Common myeloid progenitor, CD34-positive (primary cell): ENCODE measurements at places on chromosomes 13 and 19.

- no peak for DNase-seq
- H3K27me3 ChIP-seq = no peaks in the 10 kb centered on the region
- no peak overlapping the region for H3K4me3 ChIP-seq
- no peaks in the 10 kb centered on the region for H3K36me3 ChIP-seq
- H3K27ac ChIP-seq = no peak overlapping the region
These were observed 250.1 kb downstream of the VWA8 start for GRCh38 chr13:41710771-41711170.

- no peaks in the 10 kb centered on the region for H3K27me3 ChIP-seq
- H3K4me3 ChIP-seq = no peak overlapping the region
- peaks cover 15% of the 10 kb centered on the region for H3K4me1 ChIP-seq
- H3K27ac ChIP-seq = no peak overlapping the region
- H3K36me3 ChIP-seq = peaks cover 3% of the 10 kb centered on the region
These were observed 146.9 kb downstream of the KDM4B start for GRCh38 chr19:5115771-5116202.

GRCh38 chr19:5120321-5120720, 151.4 kb downstream of the KDM4B start:
- no peak for DNase-seq
- H3K4me1 ChIP-seq = no peaks in the 10 kb centered on the region
- H3K27ac ChIP-seq = no peak overlapping the region
- H3K4me3 ChIP-seq = no peak overlapping the region
- H3K27me3 ChIP-seq = no peaks in the 10 kb centered on the region

- no peak for DNase-seq
- no peaks in the 10 kb centered on the region for H3K4me1 ChIP-seq
- no peak overlapping the region for H3K27ac ChIP-seq
These were observed 31.2 kb upstream of the KLF2 start for GRCh38 chr19:16293118-16294091.

DNA sequence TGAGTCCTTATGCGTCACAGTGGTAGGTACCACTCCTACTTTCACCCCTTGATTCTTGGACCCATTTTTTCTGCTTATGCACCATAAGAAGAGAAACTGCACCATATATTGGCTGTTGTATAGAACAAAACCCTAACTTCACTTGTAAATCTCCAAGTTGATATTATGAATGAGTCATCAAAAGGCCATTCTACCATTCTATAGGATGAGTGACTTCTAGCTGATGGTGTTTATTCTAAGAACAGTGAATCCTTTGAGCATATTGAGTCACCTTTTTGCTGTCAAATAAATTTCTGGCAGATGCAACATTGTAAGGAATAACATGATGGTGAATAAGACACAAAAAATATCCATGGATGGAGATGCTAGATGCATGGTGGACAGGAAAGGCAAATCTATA, 57.7 kb downstream of the POLR1D start:
- H3K27ac ChIP-seq = no peak overlapping the region
- DNase-seq = no peak
- H3K27me3 ChIP-seq = no peaks in the 10 kb centered on the region
- no peaks in the 10 kb centered on the region for H3K36me3 ChIP-seq
- no peak overlapping the region for H3K4me3 ChIP-seq

DNA sequence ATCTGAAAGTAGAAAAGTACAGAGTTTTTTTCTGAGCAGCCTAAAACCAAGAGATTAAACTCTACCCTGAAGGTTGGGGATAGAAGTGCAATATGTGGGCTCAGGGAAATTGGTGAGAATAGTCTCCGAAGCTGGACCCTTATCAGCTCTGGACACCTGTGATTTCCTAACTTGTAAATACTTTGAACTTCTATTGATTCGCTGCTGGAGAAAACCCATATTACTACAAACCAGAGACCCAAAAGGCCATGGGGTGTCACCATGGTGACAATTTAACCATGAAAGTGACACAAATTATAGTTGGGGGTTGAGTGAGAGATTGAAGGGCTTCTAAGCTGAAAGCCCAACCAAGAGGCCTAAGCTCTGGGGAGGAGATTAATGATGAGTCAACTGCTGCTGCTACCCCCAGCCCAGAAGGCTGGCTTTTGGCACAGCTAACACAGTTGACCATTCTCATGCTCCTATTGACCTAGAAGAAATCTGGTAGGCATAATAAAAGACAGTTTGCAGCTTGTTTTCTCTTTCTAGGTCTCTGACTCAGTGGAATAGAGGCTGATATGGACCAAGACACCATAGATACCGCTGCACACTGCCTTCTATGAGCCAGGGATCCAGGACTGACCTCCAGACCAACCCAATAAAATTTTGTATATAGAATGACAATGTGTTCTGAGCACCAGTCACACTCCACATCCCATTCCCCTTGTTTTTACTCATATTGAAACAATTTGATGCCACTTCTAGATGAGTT, 131.9 kb upstream of the FNDC3A start:
- H3K27ac ChIP-seq = no peak overlapping the region
- H3K27me3 ChIP-seq = no peaks in the 10 kb centered on the region
- H3K4me1 ChIP-seq = no peaks in the 10 kb centered on the region
